ENCODE measurements at places on chromosomes 16 and 17.

GRCh38 chr16:87250431-87250960 is 66.7 kb downstream of the C16orf95 start:
- DNase-seq = no peak

DNA sequence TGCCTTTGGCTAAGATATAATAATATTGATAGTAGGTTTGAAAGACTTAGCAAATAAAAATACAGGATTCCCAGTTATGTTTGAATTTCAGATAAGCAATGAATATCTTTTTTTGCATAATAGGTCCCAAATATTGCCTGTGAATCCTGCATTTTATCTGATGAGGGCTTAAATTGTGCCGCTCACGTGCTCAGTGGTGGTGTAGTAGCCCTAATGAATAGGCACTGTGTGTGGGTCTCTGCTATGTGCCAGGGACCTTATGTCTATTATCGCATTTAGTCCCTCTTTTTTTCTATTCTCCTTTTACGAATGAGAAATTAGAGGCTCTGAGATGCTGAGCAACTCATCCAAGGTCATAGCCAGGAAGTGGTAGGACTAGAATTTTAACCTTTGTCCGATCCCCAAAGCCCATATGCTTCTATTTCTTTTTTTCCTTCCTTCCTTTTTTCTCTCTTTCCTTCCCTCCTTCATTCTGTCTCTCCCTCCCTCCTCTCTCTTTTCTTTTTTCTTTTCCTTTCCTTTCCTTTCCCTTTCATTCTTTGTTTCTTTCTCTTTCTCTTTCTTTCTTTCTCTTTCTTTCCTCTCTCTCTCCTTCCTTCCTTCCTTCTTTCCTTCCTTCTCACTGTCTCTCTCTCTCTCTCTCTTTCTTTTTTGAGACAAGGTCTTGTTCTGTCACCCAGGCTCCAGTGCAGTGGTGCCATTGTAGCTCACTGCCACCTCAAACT is 47.2 kb downstream of the RGS9 start:
- DNase-seq = no peak

DNA sequence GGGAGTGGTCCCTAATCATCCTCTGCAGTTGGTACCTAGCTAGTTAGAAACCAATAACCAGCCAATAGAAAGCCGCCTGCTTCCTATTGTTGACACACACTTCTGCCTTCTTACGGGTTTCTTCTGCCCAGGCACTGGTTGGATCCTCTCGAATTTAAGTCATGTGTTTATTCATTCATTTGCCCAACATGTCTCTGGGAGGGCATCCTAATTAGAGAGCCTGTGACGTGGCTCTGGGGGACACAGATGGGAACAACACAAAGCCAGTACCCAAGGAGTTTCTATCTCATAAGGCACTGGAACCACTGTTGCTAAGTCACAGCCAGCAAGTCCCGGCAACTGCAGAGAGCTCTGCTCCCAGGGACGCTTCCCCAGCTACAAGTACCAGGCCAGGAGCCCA is 300.7 kb upstream of the TNRC6C start:
- DNase-seq = no peak

GRCh38 chr17:69869667-69870066 is 205.4 kb upstream of the KCNJ16 start:
- DNase-seq = no peak

DNA sequence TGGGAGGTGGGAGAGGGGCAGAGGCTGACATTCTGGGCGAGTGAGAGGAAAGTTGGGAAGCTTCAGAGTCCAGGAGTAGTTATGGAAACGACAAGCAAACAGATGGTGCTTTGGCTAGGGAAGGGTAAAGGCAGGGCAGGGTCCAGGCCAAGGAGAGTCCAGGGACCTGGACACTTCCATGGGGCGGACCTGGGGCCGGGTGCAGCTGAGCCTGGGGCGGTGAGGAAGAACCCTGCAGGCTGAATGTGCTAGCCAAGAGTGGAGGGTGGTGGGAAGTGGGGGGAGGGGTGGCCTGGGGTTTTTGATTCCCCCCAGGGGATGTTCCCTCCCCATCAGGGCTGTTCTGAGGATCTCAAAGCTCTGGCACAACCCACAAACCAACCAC is 2.6 kb downstream of the PPP1R9B start:
- DNase-seq = no peak

- no peak for DNase-seq
Observed at GRCh38 chr17:7849130-7849750, 5.6 kb upstream of the TMEM88 start.

- no peak for DNase-seq
Observed at GRCh38 chr16:57167538-57167937, 18.3 kb downstream of the PSME3IP1 start.

- no peak for DNase-seq
Observed at GRCh38 chr16:27920391-27920891, 143.1 kb downstream of the GSG1L start.

DNA sequence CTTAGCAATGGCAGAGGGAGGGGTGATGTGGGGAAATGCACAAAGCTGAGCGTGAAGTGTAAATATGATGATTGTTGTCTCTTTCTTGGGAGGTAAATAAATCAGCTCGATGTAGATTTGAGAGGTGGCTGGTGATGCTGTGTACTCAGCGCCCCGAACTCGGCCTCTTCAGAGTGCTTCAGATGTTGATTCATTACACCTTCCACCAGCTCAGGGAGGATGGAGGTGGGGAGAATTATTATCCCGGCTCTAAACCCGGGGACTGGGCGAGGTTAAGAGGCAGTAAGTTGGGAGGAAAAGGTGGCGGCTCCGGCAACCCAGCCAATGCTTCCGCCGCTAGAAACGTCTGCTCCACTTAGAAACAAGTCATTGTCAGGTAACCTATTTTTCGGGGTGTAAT is 86.5 kb downstream of the RPA1 start:
- no peak for DNase-seq

DNA sequence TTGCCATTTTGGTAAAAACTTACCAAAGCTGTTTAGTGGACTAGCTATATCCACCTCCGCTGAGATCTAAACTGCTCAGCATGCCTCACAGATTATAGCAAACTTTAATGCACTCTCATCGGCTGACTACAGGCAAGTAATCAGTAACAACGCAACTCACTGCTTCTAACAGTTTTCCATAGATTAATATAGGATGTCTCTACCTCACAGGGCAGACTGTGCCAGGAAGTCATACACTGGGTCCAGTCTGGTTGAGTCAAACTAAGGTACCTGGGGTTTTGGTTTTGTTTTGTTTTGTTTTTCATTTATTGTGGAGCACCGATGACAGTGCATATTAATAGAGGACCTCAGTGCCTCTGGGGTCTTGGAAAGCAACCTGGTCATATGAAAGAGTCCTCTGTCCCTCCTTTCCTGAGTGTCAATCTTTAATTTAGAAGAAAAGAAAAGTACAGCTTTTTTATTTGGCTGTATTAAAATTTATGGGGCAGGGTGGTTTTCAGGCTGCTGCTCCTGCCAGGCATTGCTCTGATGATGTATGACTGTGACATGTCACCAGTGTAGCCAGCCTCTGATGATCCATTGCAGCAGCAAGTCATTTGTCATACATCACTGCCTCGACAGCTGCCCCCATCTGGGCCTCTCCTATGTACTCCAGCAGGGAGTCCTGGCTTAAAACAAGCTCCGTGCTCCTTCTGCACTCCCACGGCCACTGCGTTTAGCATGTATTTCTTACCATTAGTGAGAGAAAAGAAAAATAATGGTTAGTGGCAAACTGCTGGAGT is 854.1 kb downstream of the KCNJ2 start:
- no peak for DNase-seq

DNA sequence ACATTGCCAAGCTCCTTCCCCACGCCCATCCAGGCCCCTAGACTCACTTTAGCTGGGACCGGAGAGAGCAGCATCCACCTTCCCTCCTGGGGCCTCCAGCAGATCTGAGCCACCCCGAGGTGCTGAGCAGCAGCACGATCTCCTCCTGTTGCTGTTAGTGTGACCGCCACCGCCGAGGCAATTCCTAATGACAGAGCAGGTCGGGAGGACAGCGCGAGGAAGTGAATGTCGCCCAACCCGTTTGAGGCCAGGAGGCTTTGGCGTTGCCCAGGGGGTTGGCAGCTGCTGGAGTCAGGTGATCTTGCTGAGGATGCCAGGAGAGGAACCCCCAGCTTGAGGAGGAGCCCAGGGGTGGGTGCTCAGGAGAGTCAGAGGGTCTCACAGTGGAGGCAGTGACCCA is at the start of gene RNF222:
Gene RNF222 (minus strand): TSS at position 192 of the 400 bp plus-strand sequence. CDS start 4,366 bp downstream, outside the sequence.
- no peak for DNase-seq

DNA sequence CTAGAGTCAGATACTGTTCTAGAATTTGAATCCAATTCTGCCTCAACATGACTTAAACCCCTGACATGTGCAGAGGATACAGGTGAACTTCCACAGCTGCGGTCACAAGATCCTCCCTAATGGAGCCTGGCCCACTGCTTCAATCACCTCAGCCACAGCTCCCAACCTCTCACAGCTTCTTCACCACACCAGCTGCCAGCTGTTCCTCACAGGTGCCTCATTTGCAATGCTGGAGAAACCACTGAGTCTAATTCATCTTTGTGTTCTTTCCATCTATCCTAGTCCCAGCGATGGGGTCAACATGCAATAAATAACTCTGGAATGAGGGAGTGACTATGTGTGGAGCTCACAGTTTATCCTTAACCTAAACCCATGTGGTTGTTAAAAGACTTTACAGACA is 72.0 kb upstream of the MAF start:
- no peak for DNase-seq

GRCh38 chr17:75721463-75722011 is 278 bp downstream of the ITGB4 start:
- no peak for DNase-seq

DNA sequence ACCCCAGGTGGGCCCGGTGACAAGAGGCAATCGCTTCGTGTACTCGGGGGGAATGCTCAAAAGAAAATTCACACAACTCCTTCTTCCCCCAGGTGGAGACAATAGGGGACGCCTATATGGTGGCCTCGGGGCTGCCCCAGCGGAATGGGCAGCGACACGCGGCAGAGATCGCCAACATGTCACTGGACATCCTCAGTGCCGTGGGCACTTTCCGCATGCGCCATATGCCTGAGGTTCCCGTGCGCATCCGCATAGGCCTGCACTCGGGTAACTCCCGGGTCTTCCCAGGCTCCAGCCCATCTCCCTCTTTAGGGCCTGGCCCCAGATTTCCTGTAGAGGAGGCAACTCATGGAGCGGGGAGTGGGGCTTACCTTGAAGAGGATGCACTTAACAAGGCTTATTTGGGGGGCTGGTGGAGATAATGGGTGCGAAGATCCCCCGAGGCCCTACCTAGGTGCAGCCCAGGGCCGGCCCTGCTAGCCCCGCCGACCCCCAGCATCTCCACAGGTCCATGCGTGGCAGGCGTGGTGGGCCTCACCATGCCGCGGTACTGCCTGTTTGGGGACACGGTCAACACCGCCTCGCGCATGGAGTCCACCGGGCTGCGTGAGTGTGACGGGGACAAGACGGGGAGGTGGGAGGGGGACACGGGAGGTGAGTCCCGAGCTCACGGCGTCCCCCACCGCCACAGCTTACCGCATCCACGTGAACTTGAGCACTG is 13.0 kb downstream of the GUCY2D start:
- DNase-seq = no peak

- no peak for DNase-seq
Observed at GRCh38 chr16:82195917-82196494, 26.0 kb upstream of the MPHOSPH6 start.
